ENCODE measurements at places on chromosomes 7 and 10.

GRCh38 chr10:109062371-109062770 is 860.9 kb downstream of the XPNPEP1 start:
- peak; percentile 22 for DNase-seq

- DNase-seq: no peak
These were observed 210.4 kb upstream of the PLXDC2 start for GRCh38 chr10:19605806-19606205.

- DNase-seq: no peak
These were observed 244.5 kb downstream of the GATA3 start for GRCh38 chr10:8298896-8299570.

DNA sequence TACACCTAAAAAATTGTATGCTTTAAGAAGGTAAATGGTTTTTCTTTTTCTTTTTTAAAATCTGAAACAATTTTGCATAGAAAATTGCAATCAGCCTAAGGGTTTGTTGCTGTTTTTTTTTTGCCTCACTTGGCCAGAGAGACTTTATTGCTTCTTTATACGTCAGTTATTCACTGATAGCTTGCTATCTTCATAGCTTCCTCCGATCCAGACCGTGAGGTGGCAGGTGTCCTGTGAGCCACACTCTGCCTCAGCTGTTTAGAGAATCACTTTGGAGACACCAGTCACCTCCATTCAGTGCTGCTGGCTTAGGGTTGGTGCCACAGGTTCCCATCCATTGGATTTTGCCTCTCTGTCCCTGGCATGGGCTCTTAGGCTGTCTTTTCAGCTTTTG is 68.0 kb downstream of the HHEX start:
- no peak for DNase-seq

DNA sequence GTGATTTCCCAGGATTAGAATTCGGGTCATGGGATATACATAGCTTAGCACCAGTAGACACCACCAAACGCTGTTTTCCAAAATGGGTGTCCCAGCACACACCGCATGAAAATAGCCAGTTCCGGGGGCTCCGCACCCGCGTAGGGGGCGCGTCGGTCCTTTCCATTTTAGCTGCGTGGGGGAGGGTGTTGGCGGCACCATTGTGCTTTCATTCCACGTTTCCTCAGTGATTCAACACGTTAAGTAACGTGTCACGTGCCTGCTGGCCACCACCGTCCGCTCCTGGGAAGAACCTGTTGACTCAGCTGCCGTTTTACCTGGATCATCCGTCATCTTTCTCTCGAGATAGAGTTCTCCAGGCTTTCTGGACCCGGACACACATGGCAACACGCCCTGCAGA is 25.6 kb upstream of the ADGRA1 start:
- no peak for DNase-seq

GRCh38 chr10:20181434-20181833 is 365.2 kb downstream of the PLXDC2 start:
- no peak for DNase-seq
